ENCODE measurements at places on chromosomes 1 and 21. TPM values are rescaled to one million over a fixed set of nuclear protein-coding genes. Genes with fewer than 3 reads are reported as not detected.

- H3K36me3 ChIP-seq: peaks cover 50% of the 10 kb centered on the region
- H3K27me3 ChIP-seq: no peaks in the 10 kb centered on the region
- peaks cover 3% of the 10 kb centered on the region for H3K4me1 ChIP-seq
Measured at GRCh38 chr1:19076841-19077616, 120.6 kb upstream of the IFFO2 start.

DNA sequence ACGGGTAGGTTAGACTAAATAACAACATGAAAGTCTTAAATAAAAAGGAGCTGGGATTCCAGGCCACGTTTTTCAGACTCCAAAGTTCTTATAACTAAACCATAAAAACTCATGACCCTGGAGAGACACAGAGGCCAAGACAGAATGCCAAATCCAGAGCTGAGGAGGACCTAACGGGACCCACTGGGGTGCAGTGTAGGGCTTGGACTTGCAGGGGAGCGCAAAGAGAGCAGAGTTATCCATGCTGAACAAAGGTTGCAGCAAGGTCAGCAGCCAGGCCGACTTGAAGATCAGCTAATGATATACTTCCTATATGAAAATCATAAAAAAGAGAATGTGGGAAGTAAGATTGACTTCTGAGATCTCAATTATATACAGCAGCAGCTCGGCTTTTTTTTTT lies 237.1 kb downstream of the TM2D1 start:
- H3K36me3 ChIP-seq: no peaks in the 10 kb centered on the region
- no peak overlapping the region for H3K4me3 ChIP-seq
- DNase-seq: no peak
- no peak overlapping the region for H3K27ac ChIP-seq

Gene KLF17
- 0.28 TPM for total RNA-seq

DNA sequence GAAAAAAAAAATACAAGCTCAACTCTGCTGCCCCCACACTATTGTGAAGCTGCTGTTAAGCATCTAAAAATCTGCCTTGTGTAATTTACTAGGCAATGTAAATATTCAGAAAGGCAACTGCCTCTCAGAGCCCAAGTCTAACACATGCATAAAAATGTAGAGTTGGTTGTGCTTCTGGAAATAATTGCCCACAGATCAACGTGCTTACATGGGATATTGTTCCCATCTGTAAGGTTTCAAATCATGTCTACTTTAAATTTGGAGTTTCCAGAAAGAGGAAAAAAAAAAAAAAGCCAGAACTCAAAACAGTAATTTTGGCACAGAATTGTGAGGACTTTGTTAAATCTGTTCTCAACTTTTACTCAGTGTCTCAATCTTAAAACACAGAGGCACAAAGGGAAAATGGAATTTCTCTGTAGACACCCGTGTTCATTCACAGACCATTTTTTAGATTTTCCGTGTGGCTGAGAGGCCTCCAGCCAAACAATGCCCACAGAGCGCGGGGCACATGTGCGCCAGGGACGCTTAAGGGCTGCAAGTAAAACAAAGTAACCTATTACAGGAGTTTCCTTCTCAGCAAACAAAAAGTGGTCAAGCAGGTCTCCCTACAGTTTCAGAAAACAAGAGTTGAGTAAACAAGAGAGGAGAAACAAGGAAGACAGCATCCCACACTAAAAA lies 115.5 kb downstream of the RERE start:
- peak overlapping the region; percentile 78 for H3K27ac ChIP-seq
- H3K4me1 ChIP-seq: peaks cover 47% of the 10 kb centered on the region
- no peak overlapping the region for H3K4me3 ChIP-seq
- no peaks in the 10 kb centered on the region for H3K36me3 ChIP-seq
- H3K27me3 ChIP-seq: no peaks in the 10 kb centered on the region
- DNase-seq: peak; percentile 76

Gene PBX1
- total RNA-seq: 58.0 TPM

DNA sequence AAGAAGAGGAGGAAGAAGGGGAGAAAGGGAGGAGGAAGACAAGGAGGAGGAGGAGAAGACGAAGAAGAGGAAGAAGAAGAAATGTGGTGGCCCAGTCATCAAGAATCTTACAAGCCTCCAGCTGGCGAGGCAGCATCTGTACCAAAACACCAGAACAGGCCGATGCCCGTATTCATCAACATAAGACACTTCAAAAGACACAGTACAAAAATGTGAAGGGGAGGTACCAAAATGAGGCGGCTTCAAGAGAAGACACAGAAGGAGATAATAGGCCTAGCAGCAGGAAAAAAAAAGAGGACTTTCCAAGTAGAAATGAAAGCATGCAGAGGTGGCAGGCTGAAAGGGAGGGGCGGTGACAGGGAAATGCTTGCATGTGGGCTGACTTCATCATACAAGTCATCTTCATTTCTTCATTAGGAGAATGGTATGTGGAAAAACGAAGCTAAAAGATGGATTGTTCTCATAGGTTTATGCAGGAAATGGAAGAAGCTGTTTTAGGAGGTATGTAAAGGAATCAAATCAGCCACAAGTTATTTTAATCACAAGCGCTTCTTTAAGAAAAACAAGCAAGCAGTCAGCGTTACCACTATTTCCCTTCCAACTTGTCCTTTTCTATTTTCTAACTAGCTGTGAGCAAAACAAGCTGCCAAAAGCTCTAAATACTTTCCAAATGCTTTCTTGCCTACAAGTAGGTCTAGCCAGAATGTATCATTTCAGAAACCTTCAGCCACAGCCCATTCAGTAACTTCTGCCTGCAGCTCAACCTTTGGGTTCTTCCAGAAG lies 192.3 kb downstream of the SLC45A1 start:
- no peak overlapping the region for H3K4me3 ChIP-seq
- H3K36me3 ChIP-seq: no peaks in the 10 kb centered on the region
- peaks cover 20% of the 10 kb centered on the region for H3K4me1 ChIP-seq
- peak; percentile 94 for DNase-seq

All from lung (tissue), 17 donors.